ENCODE measurements at places on chromosomes 6 and 20. TPM values are rescaled to one million over a fixed set of nuclear protein-coding genes. Genes with fewer than 3 reads are reported as not detected.

BMP7 gene
- not detected for total RNA-seq

DEFB126 gene
- not detected for total RNA-seq

ATP9A gene
- total RNA-seq = 3.2 TPM

TMEM74B gene
- not detected for total RNA-seq

KIAA0408 gene
- total RNA-seq = 5.8 TPM

GTSF1L gene
- total RNA-seq = not detected

SULF2 gene
- total RNA-seq = 2.2 TPM

NT5E gene
- 51.2 TPM for total RNA-seq

SLCO4A1 gene
- total RNA-seq = 13.3 TPM

CST2 gene
- total RNA-seq = not detected

TMEM200A gene
- total RNA-seq = 6.4 TPM

CCDC170 gene
- total RNA-seq = 0.61 TPM

HFE gene
- total RNA-seq = 3.5 TPM

ID1 gene
- 729 TPM for total RNA-seq

SAMHD1 gene
- 13.8 TPM for total RNA-seq

AK9 gene
- total RNA-seq = 2.1 TPM

C6orf47 gene
- 21.1 TPM for total RNA-seq

ENPP5 gene
- total RNA-seq = 0.94 TPM

ZC2HC1B gene
- not detected for total RNA-seq

HCRTR2 gene
- not detected for total RNA-seq

PEDS1 gene
- 43.5 TPM for total RNA-seq

PRDM13 gene
- not detected for total RNA-seq

ADTRP gene
- total RNA-seq = 0.58 TPM

ADGB gene
- total RNA-seq = not detected

FAM83C gene
- total RNA-seq = not detected

SYNGAP1 gene
- 1.1 TPM for total RNA-seq

MCCD1 gene
- total RNA-seq = not detected

PPP1R14C gene
- not detected for total RNA-seq

MLIP gene
- total RNA-seq = not detected

RAMACL gene
- 0.24 TPM for total RNA-seq

PI3 gene
- total RNA-seq = not detected

VWA7 gene
- not detected for total RNA-seq

FOXS1 gene
- 1.5 TPM for total RNA-seq

PRICKLE4 gene
- total RNA-seq = not detected

TFAP2D gene
- total RNA-seq = not detected

TEAD3 gene
- 24.4 TPM for total RNA-seq

FOXQ1 gene
- 0.66 TPM for total RNA-seq

ARMH2 gene
- total RNA-seq = not detected

SIGLEC1 gene
- not detected for total RNA-seq

THBS2 gene
- not detected for total RNA-seq

Data from SJSA1 (cell line).